ENCODE measurements at places on chromosomes 11 and 22.
A peak's percentile ranks its signal among the peaks of the same experiment; 100 is the strongest.

- no peaks in the 10 kb centered on the region for H3K27me3 ChIP-seq
- H3K27ac ChIP-seq, result no peak overlapping the region
Measured at GRCh38 chr11:2426221-2426620, 18.1 kb downstream of the TRPM5 start.

DNA sequence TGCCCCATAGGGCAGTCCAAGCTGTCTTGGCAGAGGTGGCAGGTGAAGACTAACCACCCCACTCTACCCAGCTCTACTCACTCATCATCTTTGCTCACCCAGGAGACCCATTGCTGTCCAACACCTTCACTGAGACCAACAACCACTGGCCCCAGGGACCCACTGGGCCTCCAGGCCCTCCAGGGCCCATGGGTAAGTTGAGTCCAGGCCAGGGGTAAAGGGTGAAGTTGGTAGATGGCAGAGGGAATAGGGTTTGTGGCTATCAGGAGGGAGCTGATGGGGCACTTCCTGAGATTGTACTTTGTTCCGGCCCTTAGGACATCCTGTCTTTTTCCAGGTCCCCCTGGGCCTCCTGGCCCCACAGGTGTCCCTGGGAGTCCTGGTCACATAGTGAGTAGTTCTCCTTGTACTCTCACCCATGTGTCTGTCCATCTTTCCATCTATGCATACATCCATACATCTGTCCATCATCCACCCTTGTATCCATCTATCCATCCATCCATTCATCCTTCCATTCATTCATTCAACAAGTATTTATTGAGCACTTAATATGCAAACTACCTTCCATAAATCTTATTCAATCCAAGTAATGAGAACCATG lies 27.7 kb downstream of the EMID1 start:
- no peaks in the 10 kb centered on the region for H3K4me1 ChIP-seq
- no peak overlapping the region for H3K4me3 ChIP-seq
- DNase-seq, result no peak
- H3K36me3 ChIP-seq, result peaks cover 1% of the 10 kb centered on the region

DNA sequence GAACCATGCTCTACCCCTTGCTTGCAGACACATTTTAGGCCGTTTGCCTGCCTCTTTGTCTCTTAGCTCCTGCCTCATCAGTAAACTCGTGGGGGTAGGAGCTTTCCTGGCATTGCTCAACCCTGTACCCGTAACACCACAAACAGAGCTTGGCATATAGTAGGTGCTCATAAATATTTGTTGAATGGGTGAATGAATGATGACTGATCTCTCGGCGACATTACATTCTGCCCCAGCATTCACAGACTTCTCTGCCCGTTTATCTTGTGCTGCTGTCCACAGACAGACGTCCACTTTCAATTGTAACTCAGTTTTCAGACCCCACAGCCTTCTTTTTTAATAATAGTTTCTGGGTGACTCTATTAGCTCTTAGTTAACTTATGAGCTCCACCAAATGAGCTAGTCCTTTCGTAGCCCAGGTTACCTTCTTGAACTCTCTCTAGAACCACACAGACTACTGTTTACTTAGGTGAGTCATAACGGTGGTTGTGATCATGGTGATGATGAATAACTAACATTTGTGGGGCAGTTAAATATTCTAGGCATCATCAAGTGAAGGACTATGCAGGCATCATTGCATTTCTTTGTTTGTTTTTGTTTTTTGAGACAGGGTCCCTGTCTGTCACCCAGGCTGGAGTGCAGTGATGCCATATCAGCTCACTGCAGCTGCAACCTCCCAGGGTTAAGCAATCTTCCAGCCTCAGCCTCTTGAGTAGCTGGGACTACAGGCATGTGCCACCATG lies 188.4 kb downstream of the ADAMTS15 start:
- H3K4me1 ChIP-seq, result no peaks in the 10 kb centered on the region
- H3K27ac ChIP-seq, result no peak overlapping the region
- no peak for DNase-seq
- H3K4me3 ChIP-seq, result no peak overlapping the region
- H3K36me3 ChIP-seq, result no peaks in the 10 kb centered on the region

DNA sequence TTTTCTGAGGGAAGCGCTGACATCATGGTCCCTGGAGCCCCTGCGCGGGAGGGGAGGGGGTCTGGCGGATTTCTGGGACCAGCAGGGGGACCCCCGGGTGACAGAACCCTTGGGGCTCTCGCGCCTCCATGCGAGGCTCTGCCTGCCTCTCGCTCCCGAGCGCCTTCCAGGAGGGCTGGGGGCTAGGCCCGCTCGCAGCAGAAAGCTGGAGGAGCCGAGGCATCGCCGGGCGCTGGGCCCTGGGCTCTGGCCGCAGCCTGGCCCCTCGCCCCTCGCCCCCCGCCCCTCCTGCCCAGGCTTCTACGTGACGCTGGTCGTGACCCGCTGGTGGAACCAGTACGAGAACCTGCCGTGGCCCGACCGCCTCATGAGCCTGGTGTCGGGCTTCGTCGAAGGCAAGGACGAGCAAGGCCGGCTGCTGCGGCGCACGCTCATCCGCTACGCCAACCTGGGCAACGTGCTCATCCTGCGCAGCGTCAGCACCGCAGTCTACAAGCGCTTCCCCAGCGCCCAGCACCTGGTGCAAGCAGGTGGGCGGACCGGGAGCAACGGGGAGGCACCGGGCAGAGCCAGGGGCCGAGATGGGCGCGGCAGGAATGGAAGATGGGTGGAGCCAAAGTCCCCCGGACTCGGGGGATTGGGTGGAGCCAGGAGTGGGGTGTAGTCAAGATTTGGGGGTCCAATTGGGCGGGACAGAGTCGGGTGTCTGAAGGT lies 5.4 kb downstream of the BEST1 start:
- no peak overlapping the region for H3K27ac ChIP-seq
- no peaks in the 10 kb centered on the region for H3K4me1 ChIP-seq
- peak overlapping the region; percentile 13 for H3K4me3 ChIP-seq
- no peaks in the 10 kb centered on the region for H3K36me3 ChIP-seq
- peaks cover 16% of the 10 kb centered on the region for H3K27me3 ChIP-seq

DNA sequence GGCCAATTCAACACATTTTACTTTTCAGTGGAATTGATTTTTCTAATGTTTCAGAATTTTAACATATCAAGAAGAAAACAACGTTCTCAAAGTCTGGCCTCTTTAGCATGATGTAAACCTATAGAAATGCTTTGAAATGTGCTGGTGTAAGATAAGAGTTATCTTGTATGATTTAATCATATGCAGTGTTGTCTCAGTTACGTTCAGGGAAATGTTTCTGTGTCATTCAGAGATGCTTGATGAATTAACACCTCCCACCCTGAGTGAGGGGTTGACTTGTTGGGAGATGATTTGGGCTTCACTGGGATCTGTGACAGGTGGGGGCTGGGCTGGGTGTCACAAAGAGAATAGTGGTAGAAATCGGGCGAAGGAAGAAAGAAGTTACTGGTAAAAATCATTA lies 15.7 kb upstream of the MYO18B start:
- DNase-seq, result no peak
- no peak overlapping the region for H3K27ac ChIP-seq
- H3K36me3 ChIP-seq, result peaks cover 1% of the 10 kb centered on the region
- no peaks in the 10 kb centered on the region for H3K27me3 ChIP-seq
- H3K4me1 ChIP-seq, result no peaks in the 10 kb centered on the region
- no peak overlapping the region for H3K4me3 ChIP-seq

DNA sequence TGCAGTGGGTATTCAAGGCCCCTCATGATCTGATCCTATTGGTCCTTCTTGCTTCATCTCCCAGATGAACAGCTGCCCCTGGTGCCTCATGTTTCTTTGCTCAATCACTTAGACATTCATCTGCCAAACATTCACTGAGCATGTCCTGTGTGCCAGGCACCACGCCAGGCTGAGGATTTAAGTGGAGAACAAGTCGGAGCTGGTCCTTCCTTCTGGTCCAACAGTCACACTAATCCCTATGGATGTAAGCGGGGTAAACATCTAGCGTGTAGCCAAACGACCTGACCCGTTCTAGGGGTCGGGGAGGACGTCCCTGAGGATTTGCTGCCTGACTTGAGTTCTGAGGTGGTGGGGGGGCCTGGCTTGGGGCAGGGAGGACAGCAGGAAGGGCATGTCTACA lies 21.9 kb downstream of the ZMAT5 start:
- no peak overlapping the region for H3K4me3 ChIP-seq
- H3K27ac ChIP-seq, result no peak overlapping the region
- DNase-seq, result no peak
- H3K4me1 ChIP-seq, result peaks cover 7% of the 10 kb centered on the region
- peaks cover 9% of the 10 kb centered on the region for H3K36me3 ChIP-seq
- H3K27me3 ChIP-seq, result no peaks in the 10 kb centered on the region

GRCh38 chr11:105870516-105871113 lies 151.4 kb downstream of the MSANTD4 start:
- no peaks in the 10 kb centered on the region for H3K36me3 ChIP-seq
- H3K27me3 ChIP-seq, result peaks cover 24% of the 10 kb centered on the region
- no peak for DNase-seq
- no peaks in the 10 kb centered on the region for H3K4me1 ChIP-seq

- no peak overlapping the region for H3K27ac ChIP-seq
- H3K4me1 ChIP-seq, result no peaks in the 10 kb centered on the region
- no peaks in the 10 kb centered on the region for H3K27me3 ChIP-seq
- no peak for DNase-seq
Measured at GRCh38 chr11:43508511-43508918, 149.8 kb downstream of the TTC17 start.

GRCh38 chr22:36343720-36344105 lies 44.1 kb downstream of the MYH9 start:
- H3K27ac ChIP-seq, result peak overlapping the region; percentile 87
- H3K4me3 ChIP-seq, result peak overlapping the region; percentile 65
- DNase-seq, result no peak
- H3K36me3 ChIP-seq, result peaks cover 81% of the 10 kb centered on the region
- H3K27me3 ChIP-seq, result no peaks in the 10 kb centered on the region

- H3K4me3 ChIP-seq, result no peak overlapping the region
- no peak for DNase-seq
- no peak overlapping the region for H3K27ac ChIP-seq
- peaks cover 19% of the 10 kb centered on the region for H3K36me3 ChIP-seq
Measured at GRCh38 chr11:74341921-74342320, 30.5 kb upstream of the P4HA3 start.

DNA sequence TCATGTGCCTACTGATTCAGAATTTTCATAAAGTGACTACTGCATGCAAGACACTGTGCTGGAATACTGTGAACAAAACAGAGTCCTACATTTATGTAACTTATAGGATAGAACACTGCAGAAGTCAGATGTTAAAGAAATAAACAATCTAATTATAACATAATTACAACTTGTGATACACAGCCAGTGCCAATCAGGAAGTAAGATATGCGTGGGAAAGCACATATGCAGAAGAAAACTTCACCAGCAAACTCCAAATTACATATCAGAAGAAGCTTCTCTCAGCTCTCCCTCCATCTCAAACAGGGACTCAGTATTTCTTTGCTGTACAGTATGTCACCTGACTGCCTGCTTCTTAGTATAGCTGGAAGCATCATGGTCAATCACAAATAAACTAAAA lies 37.4 kb downstream of the PAK1 start:
- peaks cover 21% of the 10 kb centered on the region for H3K27me3 ChIP-seq
- no peak overlapping the region for H3K27ac ChIP-seq
- no peak overlapping the region for H3K4me3 ChIP-seq

DNA sequence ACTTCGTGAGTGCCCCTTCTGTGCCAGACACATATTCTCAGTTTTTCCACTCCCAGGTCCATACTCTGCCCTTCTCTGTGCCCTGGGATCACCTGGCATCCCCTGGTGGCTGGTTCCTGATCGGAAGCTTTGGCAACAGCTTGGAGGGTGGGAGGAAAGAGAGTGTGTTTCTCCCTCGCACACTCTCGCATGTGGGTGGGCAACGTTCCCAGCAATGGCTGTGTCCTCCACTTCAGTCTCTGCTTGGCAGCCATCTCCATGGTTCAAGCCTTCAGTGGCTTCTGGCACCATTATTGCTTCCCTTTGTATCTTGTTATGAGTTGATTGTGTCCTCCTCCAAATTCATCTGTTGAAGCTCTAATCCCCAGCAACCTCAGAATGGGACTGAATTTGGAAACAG lies 342.7 kb upstream of the SYN3 start:
- no peak overlapping the region for H3K4me3 ChIP-seq
- H3K27ac ChIP-seq, result no peak overlapping the region
- H3K27me3 ChIP-seq, result no peaks in the 10 kb centered on the region
- no peak for DNase-seq

DNA sequence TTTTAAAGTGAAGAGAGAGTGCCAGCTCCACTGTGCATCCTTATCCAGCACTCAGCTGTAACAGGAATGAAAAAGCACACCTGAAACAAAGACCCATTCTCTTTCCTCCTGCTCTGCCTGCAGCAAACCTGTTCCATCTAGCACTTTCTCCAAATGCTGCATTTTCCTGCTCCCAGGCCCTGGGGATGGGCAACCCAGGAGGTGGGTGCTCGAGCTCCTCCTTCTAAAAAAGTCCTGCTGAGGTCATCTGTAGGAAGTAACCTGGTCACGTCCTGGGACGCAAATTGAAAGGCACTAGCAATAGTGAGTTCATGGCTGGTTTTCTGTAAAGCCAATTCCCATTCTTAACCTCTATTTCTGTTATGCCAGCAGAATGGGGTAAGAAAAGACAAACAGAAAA lies 173.7 kb downstream of the MAML2 start:
- H3K27me3 ChIP-seq, result no peaks in the 10 kb centered on the region
- DNase-seq, result no peak
- H3K27ac ChIP-seq, result peak overlapping the region; percentile 42
- no peak overlapping the region for H3K4me3 ChIP-seq

DNA sequence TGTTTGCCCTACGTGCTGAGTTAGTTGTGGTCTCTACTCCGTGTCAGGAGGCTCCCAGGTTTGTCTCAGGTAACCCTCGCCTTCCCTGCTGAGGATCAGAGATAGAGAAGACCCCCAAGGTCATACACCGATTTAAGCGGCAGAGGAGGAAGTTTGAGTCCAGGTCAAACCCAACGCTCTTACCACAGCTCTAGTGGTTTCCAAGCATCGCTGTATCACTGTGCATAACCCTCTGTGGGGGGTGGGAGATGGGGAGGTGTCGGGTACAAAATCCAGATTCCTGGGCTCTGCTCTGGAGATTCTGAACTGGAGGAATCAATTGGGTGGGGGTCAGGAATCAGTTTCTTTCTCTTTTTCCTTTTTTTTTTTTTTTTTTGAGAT lies 627 bp downstream of the DNAJC4 start:
- peak overlapping the region; percentile 41 for H3K27ac ChIP-seq
- DNase-seq, result no peak
- peaks cover 42% of the 10 kb centered on the region for H3K4me1 ChIP-seq
- peaks cover 10% of the 10 kb centered on the region for H3K36me3 ChIP-seq
- no peaks in the 10 kb centered on the region for H3K27me3 ChIP-seq

GRCh38 chr11:131334601-131335000 lies 35.8 kb upstream of the NTM start:
- no peak overlapping the region for H3K4me3 ChIP-seq
- H3K36me3 ChIP-seq, result no peaks in the 10 kb centered on the region
- H3K4me1 ChIP-seq, result no peaks in the 10 kb centered on the region
- no peak for DNase-seq

Measured in central memory CD8-positive, alpha-beta T cell (primary cell).